NCI-H1092 (cell line): ENCODE measurements at places on chromosomes 5 and 9.

GRCh38 chr5:181192337-181193046, 12.5 kb downstream of the TRIM7 start:
- DNase-seq = no peak

DNA sequence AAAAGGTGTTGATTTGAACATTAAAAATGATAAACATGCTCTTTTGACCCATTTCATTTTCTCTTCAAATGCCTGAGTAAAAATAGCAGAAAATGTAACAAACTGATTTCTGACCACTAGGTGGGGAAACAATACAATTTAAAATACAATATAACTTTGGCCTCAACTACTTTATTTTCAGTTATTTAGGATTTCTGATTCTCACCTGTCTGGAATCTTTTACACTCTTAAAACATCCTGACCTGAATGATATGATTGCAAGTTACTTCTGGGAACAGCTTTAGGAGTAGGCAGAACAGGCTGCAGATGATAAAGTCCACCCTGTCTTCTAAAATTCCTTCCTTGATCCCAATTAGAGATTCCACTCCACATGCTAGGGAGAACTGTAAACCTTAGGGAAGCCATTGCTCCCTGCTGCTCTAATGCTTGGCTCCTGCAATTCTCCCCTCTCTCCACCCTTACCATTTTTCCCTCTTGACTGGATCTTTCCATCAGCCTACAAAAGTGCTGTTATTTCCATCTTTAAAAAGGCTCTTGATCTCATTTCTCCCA, 70.3 kb downstream of the FYB1 start:
- DNase-seq = no peak

- DNase-seq = no peak
These were observed 195.6 kb upstream of the RAI14 start for GRCh38 chr5:34460496-34460895.

- no peak for DNase-seq
These were observed 596.9 kb downstream of the PDE4D start for GRCh38 chr5:59296317-59297264.

DNA sequence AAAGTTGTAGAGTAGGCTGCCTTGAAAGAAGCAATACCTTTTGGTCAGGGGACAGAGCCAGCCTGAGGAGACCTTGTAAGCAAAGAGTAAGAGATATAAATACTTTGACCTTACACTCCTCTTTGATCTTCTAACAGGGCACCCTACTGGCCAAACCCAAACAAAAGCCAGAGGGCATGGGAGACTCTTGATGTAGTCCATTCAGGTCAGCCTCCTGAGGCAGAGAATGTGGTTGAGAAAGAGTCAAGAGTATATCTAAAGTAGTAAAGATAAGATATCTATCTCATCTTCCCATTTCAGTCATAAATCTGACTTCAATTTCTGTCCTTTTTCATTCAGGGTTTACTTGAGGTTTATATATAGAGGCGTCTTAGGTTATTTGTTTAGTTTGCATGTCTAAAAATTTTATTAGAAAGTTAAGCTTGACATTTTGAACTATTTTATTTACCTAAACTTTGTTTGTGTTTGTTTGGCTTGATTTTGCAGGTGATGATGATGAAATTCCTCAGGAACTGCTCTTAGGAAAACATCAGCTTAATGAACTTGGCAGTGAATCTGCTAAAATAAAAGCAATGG, 125.7 kb downstream of the NIPBL start:
- no peak for DNase-seq

DNA sequence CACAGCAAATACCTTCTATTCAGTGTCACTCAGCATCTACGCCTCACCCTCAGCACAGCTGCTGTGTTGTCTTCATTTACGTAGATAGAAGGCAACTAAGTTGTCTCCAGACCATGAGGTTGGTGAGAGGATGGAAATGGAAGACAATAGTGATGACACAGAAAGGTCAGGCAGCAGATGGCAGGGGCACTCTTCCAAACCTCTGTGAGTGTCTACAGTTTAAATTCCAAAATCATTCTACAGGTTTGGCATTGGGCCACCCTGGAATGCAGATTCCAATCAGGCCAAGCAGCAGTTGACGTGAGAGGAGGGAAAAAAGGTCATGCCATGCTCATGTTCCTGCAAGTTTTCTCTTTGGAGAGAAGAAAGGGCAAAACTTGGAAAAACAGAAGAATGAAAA, 68.7 kb upstream of the ADAMTSL1 start:
- peak; percentile 2 for DNase-seq

DNA sequence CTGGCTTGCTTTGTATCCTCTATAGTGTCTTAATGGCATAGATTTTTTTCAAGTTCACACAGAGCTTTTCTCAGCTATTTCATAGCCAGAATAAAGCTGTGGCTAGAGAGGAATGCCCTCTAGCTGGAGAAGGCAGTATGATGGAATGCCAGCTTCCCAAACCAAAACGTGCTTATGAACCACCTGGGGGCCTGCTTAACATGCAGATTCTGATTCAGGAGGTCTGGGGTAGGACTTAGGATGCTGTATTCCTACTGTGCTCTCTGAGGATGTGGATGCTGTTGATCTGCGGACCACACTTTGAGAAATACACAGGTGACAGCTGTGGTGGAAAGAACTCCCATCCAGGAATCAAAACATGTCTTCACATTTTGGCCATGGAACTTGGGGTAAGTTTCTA, 49.9 kb upstream of the DPYSL3 start:
- no peak for DNase-seq

- no peak for DNase-seq
These were observed 390.5 kb downstream of the KDM4C start for GRCh38 chr9:7148243-7148765.

DNA sequence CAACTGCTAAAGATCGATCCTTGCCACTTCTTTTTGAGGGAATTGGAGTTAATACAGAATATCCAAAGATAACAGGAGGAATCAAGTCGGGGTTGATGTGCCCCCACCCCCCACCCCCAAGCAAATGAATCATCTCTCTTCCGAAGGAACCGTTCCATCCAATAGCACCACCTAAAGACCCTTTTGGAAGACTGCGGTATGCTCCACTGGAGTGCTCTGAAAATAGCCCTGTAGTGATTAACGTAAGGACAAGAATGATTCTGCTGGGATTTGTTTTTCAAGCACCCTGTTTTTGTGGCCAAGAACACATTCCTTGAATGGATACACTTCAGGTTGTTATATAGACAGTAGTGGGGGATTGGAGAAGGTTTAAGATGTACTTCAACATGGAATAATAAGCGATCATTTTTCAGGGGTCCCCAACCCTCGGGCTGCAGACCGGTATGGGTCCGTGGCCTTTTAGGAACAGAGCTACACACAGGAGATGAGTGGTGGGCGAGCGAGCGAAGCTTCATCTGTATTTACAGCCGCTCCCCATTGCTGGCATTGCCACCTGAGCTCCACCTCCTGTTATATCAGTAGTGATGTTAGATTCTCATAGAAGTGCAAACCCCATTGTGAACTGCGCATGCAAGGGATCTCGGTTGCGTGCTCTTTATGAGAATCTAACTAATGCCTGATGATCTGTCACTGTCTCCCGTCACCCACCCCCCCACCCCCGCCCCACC, 44.5 kb upstream of the TMEM252 start:
- DNase-seq = no peak

DNA sequence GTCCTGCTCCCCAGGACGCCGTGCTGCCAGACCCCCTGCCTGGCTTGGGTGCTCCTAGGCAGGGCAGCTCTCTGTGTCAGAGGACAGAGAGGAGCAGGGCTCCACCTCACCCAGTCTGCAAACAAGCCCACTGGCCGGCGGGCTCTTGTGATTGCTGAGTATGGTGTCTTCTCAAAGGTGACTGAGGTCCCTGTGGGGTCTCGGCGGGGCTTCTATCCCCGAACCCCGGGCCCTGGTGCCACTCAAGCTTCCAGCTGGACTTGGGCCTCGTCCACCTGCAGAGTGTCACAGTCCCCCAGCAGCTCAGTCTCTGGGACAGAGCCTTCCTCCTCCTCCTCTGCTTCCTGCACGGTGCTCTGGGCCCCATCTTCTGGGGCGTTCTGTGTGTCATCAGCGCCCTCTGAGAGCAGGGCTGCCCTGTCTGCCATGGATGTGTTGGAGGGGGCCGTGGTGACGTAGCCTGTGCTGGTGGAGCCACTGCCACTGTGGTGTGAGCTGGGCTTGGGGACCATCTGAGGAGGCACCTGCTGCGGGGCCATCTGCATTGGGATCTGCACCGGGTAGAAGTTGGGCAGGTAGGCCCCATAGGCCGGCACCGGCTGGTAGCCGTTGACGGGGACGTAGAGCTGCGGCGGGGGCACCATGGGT, 226.5 kb downstream of the ROR2 start:
- DNase-seq = no peak

DNA sequence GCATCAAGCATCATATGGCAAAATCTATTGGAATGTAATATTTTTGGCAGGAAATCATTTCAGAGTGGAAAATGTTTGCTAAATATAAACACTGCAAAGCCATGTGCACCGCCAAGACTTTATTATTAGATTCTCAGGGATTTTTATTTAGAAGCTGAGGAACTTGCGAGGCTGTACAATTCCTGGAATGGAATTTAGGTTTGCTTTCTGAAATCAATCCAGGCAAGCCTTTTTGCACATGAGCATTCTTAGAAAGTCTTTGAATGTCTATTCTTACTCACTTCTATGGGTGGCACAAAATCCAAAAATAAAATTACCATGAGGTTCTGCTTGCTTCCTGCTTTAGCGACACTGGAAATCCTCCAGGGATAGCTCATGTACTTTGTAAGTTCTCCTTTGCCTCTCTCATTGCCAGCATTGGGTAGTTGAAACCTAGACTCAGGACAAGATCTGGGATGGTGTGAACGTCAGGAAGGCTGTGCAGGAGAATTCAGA, 71.5 kb upstream of the PALM2AKAP2 start:
- DNase-seq = no peak

DNA sequence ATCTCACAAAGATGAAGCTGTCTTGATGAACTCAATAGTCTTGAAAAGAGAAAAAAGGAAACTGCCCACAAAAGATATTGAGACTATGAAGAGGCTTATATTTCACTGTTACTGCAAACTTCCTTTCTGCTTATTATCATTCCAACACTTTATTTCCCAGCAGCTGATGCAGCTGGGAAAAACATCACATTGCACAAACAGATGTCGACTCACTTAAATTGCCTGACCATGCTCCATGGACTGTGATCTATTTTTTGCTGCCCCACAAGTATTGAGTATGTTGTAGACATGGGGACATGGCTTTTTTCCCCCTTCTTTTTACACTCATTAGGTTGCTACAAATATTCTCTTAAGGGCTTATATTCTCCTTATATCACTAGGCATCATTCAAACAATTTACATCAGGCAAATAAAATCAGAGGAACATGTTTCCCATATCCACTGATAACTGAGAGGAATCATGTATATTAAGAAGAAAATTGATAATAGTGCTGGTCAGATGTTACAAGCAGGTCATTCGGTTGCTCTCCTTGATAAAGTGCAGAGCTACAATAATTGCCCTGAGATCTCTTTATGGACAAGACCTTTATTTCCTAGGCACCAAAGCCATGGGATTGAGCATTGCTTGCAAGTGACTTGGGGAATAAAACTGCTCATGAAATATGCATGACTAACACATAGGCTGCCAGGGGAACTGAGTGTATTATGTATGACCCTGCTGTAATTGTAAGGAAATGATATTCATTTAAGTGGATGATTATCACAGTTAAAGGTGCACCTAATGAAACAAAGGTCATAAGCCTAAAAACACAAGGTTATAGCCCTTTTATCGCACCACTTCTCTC, 509.9 kb downstream of the ZNF608 start:
- peak; percentile 18 for DNase-seq

- DNase-seq = peak; percentile 23
These were observed 54.8 kb upstream of the CDKN2AIPNL start for GRCh38 chr5:134466241-134467069.

DNA sequence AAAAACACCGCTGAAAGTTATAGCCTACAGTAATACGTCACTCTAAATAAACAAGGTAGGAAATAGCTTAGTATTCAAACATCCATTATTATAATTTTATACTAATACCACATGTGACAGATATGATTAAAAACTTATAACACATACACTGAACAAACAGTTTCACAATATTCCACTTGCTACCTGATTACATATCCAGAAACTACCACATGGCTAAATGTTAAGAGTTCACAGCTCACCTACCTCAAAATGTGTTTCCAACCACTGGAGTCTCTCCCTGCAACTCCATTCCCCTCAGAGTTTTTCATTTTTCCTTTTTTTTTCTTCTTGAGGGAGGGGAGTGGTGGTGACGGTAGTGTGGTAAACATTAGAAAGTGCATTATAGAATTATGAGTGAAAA, 12.1 kb downstream of the RICTOR start:
- no peak for DNase-seq

GRCh38 chr5:67873935-67874334, 341.6 kb upstream of the PIK3R1 start:
- no peak for DNase-seq

GRCh38 chr9:78031444-78031892, at the start of gene GNAQ:
Gene GNAQ, minus strand, starts transcription at chr9:78031811. Its CDS starts 576 bp downstream, at chr9:78031235.
- peak; percentile 61 for DNase-seq
